ENCODE measurements at places on chromosomes 12 and 14.

- DNase-seq, result no peak
Measured at GRCh38 chr12:3295646-3296408, 195.2 kb upstream of the PRMT8 start.

GRCh38 chr14:90943367-90943766 is 117.1 kb downstream of the RPS6KA5 start:
- DNase-seq, result no peak

- DNase-seq, result no peak
Measured at GRCh38 chr12:51383269-51383905, 7.8 kb downstream of the GALNT6 start.

- DNase-seq, result peak; percentile 92
Measured at GRCh38 chr12:6375269-6376078, at the start of gene SCNN1A. Gene SCNN1A, minus strand, starts transcription at chr12:6375563. Its CDS starts 780 bp downstream, at chr12:6374783.

GRCh38 chr14:96247031-96247430 is 9.0 kb upstream of the BDKRB1 start:
- peak; percentile 5 for DNase-seq

GRCh38 chr14:101972126-101972866 is 7.9 kb downstream of the DYNC1H1 start:
- peak; percentile 76 for DNase-seq

DNA sequence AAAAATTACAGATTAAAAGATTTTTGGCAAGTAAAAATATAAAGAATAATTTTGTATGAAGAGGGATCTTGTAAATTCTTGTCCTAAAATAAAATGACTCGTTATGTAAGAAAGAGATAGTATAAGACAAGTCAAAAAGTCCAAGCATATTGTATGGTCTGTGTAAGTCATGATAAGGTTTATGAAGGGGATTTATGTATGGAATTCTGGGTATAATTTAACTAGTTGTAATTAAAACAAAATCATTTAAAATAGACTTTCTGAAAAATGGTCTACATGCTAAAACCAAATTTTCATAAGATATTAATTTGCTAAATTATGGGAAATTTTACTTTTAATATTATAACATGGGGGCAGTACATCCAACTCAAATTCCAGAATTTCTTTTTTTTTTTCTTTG is 17.6 kb upstream of the PEX5 start:
- no peak for DNase-seq

DNA sequence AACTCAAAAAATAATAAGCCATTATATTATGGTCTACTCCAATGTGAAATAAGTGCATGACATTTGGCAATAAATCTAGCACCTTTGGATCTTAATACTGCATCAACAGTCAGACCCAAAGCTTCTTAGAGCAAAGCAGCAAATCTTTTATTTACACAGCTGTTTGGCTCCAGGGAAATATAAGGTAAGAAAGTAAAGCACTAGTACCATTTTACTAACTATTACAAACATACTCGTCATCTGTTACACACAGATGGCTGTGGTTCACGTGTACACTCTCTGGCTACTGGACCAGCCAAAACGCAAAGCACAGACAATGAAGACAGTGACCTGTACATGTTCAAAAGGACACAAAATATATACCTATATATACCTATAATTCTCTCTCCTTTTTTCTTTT is 2.8 kb downstream of the FGD6 start:
- no peak for DNase-seq

DNA sequence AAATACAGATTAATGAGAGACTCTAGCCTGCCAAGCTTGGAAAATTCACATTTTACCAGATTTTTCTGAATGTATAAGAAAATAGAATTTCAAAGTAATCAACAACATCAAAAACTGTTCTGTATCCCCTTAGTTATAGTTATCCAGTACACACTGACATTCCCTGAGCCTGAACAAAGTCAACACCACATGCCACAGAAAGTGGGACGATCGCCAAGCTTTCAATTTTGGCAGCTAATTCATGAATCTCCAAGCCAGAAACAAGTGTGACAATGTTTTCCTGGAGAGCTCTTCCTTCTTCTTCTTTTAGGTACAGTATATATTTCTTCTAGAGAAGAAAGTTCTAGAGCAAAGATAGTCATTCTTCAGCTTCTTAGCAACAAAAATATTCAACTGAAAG is 290.2 kb downstream of the PRKD1 start:
- no peak for DNase-seq

- DNase-seq, result no peak
Measured at GRCh38 chr12:30447061-30447750, 248.5 kb downstream of the IPO8 start.

DNA sequence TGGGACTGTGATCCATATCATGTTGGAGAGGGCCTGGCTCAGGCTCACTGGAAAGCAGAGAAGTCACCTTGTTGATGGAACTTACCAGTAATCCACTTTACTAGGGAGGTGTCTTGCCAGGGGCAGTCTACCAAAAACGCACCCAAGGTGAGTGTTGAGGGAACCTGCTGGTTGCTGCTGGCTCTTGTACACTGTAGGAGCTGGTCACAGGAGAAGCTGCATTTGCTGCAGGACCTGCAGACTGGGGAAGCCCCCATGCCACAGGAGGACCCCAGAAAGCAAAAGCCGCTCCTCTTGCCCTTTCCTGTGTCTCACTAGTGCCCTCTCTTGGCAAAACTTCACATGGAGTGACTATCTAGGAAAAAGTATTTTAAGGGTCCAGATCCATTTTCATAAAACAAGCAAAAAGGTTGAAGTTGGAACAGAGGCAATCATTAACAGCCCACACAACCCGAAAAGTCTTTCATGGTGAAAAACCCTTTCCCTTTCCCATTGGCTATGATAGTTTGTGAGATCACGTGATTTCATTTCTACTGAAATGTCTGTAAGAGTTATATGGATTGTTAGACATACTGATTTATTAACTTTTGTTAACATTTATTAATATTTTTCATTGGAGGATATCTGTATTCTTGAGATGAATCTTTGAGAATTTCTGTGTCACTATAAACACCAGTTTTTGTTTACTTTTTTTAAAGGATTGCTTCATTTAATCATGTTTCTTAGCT is 59.2 kb downstream of the RASSF8 start:
- no peak for DNase-seq

GRCh38 chr12:114684098-114684869 is at the start of gene TBX3:
Gene TBX3, minus strand, starts transcription at chr12:114684175. Its CDS starts 975 bp downstream, at chr12:114683200.
- peak; percentile 89 for DNase-seq

GRCh38 chr14:74952180-74952665 is 3.2 kb downstream of the PGF start:
- no peak for DNase-seq

GRCh38 chr14:28398506-28398905 is 368.1 kb upstream of the FOXG1 start:
- no peak for DNase-seq

GRCh38 chr14:100146531-100147091 is 12.8 kb downstream of the DEGS2 start:
- DNase-seq, result no peak

DNA sequence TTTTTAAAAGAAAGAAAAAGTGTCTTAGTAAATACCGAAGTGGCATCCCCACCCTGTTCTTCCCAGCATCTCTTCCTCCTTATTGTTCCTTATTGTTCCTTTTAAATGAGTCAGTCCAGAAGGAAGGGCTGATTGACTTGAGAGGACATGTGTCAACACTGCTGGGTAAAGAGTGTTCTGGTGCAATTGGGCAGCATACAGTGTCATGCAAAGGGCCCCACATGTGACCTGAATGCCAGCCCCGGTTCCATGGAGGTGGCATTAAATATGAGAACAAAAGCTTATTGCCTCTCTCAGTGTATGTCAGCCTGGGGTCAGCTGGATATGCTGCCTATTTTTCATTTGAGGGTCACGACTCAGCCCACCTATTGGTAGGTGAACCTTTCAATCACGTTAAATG is 58.9 kb upstream of the RIC8B start:
- no peak for DNase-seq

- DNase-seq, result no peak
Measured at GRCh38 chr12:52440821-52441319, 6.7 kb upstream of the KRT75 start.

DNA sequence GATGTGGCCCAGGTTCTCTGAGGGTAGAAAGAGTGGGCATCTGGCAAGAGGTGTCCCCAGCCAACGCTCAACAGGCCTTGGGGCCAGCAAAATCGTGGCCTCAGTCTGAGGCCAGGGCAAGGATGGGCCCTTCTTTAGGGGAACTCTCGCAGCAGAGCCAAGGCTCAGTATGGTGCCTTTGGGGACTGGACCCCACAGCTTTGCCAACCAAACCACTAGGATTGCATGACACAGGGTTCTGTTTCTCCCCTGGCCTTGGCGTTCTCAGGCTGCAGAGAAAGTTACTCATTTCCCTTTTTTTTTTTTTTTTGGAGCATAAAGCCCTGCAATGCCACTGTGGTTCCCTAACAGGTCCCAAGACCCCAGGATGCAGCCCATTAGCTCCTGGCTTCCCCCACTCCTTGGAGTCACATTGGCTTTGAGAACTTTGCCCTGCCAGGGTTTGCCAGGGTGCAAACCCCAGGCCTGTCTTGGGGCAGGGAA is 100.6 kb downstream of the LGMN start:
- DNase-seq, result no peak

DNA sequence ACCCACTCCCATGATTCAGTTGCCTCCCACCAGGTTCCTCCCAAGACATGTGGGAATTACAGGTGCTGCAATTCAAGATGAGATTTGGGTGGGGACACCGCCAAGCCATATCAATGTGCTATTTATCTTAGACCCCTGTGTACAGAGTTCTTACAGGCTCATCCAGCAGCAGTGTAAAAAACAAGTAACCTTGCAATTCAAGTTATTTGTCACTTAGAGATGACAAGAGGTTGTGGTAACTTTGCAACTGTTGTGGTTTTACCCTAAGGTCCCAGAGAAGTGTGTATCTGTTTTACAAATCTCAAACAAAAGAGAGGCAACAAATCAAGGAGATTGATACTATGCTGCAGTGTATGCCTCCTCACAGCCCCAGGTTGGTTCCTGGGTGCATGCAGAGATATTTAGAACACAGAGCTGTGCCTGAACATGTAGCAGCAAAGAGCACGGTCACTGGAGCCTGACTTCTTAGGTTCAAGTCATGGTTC is 11.5 kb upstream of the HELB start:
- no peak for DNase-seq

DNA sequence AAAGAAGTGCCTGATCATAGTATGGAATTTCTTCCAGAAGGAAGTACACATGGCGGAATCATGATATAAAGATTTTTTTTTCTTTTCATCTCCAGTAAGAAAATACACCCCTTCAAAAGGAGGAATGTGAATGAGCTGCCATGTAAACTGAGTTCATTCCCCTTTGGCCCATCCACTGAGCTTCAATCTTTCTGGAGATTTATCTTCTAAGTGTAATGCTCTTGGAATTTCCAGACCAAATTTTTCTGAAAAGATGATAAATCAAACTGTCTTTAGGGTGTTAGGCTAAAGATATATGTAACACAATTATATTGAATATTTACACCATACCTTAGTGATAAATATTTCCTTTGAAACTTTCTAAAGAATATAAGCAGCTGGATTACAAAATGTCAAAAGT is 5.2 kb downstream of the DCN start:
- DNase-seq, result no peak

DNA sequence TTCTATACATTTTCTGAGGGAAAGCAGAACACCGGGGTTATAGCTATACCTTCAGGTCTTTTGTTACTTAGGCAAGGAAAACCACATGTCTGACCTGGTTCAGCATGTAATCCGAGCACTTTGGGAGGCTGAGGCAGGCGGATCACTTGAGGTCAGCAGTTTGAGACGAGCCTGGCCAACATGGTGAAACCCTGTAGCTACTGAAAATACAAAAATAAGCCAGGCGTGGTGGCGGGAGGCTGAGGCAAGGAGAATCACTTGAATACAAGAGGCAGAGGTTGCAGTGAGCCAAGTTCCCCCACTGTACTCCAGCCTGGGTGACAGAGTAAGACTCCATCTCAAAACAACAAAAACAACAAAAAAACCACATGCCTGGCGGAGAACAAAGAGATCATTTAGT is 177.6 kb downstream of the ACSS3 start:
- no peak for DNase-seq

GRCh38 chr12:98699586-98699985 is 54.5 kb downstream of the APAF1 start:
- DNase-seq, result no peak

GRCh38 chr12:124768452-124769162 is 95.1 kb downstream of the SCARB1 start:
- DNase-seq, result no peak

DNA sequence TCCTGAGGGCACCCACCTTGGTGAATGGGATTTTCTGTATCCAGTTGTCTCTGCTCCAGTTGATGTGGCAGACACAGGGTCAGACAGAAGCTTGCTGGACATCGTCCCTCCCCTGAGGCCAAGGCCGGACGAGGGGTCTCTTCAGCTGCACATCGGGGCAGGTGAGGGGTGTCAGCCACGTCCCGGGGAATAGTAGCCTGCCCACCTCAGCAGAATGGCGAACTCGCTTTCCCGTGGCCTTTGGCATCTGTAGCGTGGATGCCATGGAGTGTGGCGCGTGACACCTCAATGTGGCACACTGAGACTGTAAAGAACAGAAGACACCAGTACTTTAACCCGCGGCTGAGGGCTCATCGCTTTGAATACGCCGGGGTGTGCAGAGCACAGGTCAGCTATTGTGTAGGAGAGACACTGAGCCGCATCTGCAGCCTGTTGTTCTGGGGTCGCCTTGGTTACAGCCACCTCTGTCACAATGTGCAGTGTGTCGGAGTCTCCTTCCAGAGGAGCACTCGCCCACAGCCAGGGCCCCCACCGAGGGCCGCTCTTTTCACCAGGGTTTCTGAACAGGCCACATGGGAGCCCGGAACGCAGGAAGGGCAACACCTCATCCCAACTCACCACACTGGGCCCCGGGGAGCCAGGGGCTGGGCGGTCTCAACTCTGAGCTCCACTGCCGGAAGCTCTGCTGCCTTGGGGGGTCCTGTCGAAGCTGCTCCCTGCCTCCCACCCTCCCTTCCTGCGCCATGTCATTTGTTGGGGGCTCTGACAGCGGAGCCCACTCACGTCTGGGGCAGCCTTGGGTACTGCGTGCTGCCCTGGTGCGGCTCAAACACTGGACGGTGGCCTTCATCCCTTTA is 77.0 kb downstream of the ADGRD1 start:
- no peak for DNase-seq

DNA sequence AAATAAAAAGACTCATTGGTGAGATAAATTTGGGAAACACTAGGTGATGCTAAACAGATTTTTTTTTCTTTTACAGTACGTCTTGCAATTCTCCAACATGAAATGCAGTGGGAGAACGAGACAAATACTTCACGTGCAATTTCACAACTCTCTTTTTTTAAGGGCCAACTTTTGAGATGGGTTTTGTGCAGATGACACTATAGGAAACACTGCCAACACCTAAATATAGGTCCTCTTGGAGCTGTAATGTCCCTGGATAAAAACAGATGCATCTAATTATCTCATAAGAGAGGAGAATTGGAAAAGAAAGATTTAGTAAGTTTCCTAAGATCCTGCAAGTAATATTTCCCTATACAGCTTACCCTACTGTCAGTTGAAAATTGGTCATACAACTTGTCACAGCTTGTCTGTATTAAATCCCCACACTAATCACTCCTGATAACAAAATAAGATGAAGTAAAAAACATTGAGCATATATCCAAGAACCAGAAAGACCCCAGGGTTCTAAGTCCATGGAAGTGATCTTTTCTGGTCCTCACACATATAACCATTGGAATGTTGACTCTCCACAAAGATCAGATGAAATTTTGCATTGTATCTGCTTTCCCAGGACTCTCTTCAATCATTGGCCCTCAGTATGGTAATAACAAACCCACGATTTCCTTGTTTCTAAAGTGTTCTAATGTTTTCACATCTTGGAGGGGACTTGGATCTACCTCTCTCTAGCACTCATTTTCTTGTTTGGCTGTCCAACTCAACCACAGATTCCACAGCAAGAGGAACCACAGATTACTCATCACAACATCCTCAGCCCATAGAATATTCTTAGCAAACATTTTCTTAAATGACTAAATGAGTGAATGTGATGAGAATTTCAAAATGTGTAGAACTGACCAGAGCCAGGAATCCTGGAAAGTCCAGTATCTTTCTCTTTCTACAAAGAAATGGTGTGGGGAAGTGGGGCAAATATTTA is 769.4 kb upstream of the USP15 start:
- no peak for DNase-seq

Data from upper lobe of right lung (tissue), 1 donor.